ENCODE measurements at places on chromosomes 4 and X. TPM values are rescaled to one million over a fixed set of nuclear protein-coding genes. Genes with fewer than 3 reads are reported as not detected.

The MAGEA10 gene
- total RNA-seq = not detected

The AKAP4 gene
- total RNA-seq = not detected

The SPANXC gene
- total RNA-seq = not detected

The ADAM29 gene
- total RNA-seq = not detected

The TKTL2 gene
- not detected for total RNA-seq

The NSG1 gene
- 9.4 TPM for total RNA-seq

The UGT2A3 gene
- total RNA-seq = 0.07 TPM

The FSTL5 gene
- not detected for total RNA-seq

The SPANXN3 gene
- not detected for total RNA-seq

The ARAF gene
- total RNA-seq = 44.4 TPM

The MTMR8 gene
- total RNA-seq = 0.53 TPM

The ADGRG2 gene
- total RNA-seq = 11.0 TPM

The MAGEA11 gene
- total RNA-seq = not detected

The PDZD4 gene
- total RNA-seq = 3.7 TPM

The KIAA1210 gene
- total RNA-seq = not detected

The MSX1 gene
- total RNA-seq = 8.2 TPM

The FOXP3 gene
- total RNA-seq = 0.14 TPM

The SYNPO2 gene
- 0.98 TPM for total RNA-seq

The DIPK2B gene
- not detected for total RNA-seq

The GPR101 gene
- total RNA-seq = not detected

The CFAP97 gene
- total RNA-seq = 12.8 TPM

The CSAG2 gene
- total RNA-seq = not detected

The SSR4 gene
- 394 TPM for total RNA-seq

The CLCN5 gene
- 1.7 TPM for total RNA-seq

The DRD5 gene
- total RNA-seq = not detected

The MUC7 gene
- total RNA-seq = not detected

The EXOC1L gene
- not detected for total RNA-seq

The FATE1 gene
- total RNA-seq = not detected

The CFP gene
- 1.2 TPM for total RNA-seq

The CLNK gene
- total RNA-seq = not detected

The GK gene
- total RNA-seq = 1.9 TPM

The PDK3 gene
- 4.7 TPM for total RNA-seq

The GYPE gene
- not detected for total RNA-seq

The ATOH1 gene
- not detected for total RNA-seq

The ADH4 gene
- total RNA-seq = not detected

The TXK gene
- 0.28 TPM for total RNA-seq

The IQSEC2 gene
- total RNA-seq = 38.9 TPM

The GBA3 gene
- total RNA-seq = not detected

The AVPR2 gene
- total RNA-seq = not detected

The GPC4 gene
- 0.05 TPM for total RNA-seq

The DGKK gene
- total RNA-seq = not detected

Measured in A549 treated with Mapracorat at 1 μM for 4 hours (cell line).